ENCODE measurements at places on chromosomes 5 and 9.

DNA sequence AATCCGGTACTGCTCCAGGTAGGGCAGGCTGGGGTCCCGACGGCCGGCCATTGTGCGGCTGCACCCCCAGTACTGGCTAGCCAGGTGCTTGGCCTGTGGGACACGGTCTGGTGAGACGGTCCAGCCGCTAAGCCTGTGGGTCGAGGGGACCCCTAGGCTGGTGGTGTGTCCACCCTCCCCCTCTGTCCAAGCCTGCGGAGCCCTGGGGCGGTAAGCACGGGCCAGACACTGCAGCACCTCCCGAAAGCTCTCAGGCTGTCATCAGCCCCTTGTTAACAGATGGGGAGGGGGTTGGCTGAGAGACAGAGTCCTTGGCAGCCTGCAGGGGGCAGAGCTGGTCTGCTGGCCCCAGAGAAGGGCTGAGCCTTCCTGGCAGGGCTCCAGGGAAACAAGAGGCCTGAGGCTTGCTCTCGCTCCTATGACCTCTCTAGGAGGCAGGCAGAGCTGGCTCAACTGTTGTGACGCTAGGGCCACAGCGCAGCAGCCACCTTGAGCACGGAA lies 11.8 kb upstream of the MRNIP start:
- peak; percentile 52 for DNase-seq

- no peak for DNase-seq
Observed at GRCh38 chr5:9626955-9627354, 3.2 kb downstream of the TAS2R1 start.

GRCh38 chr5:50800410-50800809 lies 134.0 kb downstream of the PARP8 start:
- no peak for DNase-seq

- no peak for DNase-seq
Observed at GRCh38 chr9:98732091-98732490, 23.4 kb upstream of the GABBR2 start.

DNA sequence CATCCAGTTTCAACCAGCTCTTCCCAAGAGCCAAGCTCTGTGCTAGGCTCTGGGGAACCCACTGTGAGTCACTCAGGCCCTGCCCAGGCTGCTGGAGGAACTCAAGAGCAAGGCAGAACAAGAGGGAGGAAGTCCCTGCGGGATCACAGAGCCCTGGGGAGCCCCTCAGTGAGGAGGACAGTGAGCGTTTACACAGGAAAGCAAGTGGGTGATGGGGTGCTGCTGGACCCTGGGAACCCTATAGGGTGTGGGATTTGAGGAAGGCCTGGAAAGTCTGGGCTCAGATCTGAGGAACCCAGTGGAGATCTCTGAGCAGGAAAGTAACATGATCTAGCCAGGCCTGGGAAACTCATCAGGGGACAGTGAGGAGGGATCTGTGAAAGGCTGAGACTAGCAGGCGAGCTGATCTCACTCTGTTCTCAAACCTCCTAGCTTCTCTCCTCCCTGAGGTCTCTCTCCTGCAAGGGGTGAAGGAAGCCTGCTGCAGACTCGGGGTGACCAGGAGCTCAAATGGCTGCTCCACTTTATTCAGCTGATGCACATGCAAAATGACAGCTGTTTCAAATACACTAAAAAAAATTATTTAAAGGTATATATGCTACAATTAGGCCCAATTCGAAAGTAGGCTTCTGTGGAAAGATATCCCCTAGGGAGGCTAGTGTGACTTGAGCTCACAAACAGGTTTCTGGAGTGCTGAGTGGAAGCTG lies 70.0 kb downstream of the SHB start:
- peak; percentile 49 for DNase-seq

DNA sequence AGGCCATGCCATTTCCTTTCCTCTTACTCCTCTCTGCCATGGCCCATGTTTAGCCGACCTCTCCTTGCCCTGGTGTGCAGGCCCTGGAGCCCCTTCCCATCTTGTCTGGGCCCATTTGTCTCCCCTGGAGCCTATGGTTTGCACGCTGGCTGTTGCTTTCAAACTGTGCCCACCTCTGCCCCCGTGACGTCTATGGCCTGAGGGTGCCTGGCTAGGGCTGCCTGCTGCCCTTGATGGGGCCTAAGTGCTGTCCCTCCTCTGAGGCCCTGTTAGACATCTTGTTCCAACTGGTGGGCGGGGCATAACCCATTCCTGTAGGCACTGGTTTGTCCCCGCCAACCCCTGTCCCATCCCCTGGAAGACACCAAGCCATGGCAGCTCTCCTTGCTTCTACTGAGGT lies 22.7 kb upstream of the ENHO start:
- DNase-seq = no peak

GRCh38 chr5:135005076-135005475 lies 29.0 kb downstream of the PITX1 start:
- no peak for DNase-seq

- no peak for DNase-seq
Observed at GRCh38 chr9:136764301-136764891, at the start of gene LCN15. Gene LCN15, minus strand, starts transcription at chr9:136764518. Its CDS starts 30 bp downstream, at chr9:136764488.

DNA sequence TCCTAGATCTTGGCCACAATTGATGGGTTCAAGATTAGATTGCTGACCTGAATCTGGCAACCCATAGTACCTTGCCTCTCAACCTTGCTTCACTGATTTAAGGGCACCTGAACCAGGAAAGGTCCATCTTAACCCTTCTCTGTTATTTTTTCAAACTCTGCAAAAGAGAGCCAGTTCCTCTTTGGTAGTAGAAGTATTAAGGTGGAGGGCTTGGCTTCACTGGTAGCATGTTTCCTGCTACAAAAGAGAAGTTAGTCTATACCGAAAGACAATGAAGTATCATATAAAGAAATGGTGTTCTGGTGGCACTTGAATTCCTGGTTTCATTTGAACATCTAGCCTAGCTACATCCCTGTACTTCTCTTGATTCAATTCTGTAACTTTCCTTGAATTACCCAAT lies 8.5 kb downstream of the ALG2 start:
- DNase-seq = no peak

GRCh38 chr5:149824120-149824519 lies 94.0 kb downstream of the PPARGC1B start:
- DNase-seq = no peak
